ENCODE measurements at places on chromosomes 16 and 17. TPM values are rescaled to one million over a fixed set of nuclear protein-coding genes. Genes with fewer than 3 reads are reported as not detected.

GRCh38 chr17:7929158-7930023 is at the start of gene KCNAB3:
TSS of gene KCNAB3 (minus strand) at chr17:7929856. CDS start at chr17:7929435, 421 bp downstream.
- ATAC-seq, result peak; percentile 37

- peak; percentile 94 for ATAC-seq
Observed at GRCh38 chr17:35784895-35785294, 10.5 kb downstream of the MMP28 start.

- ATAC-seq, result no peak
Observed at GRCh38 chr16:79717333-79718137, 117.0 kb upstream of the MAF start.

GRCh38 chr17:45308016-45308365 is 8.8 kb downstream of the MAP3K14 start:
- ATAC-seq, result no peak

DNA sequence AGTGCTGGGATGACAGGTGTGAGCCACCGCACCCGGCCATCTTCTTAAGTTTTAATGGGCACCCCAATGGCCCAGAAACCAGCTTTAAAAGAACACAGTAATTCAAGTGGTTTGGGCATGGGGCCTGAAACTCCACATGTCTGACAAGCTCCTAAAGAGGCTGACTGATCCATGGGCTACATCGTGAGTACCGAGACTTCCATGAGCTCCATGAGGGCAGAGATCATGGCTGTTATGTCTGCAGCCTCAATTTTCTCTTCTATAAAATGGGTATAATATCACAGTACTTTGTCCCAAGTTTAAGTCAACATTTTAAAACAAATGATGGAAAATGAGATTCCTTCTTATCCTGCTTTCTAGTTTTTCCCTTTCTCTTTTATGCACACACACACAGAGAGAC is 397.6 kb upstream of the MAF start:
- no peak for ATAC-seq

- peak; percentile 87 for ATAC-seq
Observed at GRCh38 chr17:40922239-40922638, 15.2 kb downstream of the KRT23 start.

DNA sequence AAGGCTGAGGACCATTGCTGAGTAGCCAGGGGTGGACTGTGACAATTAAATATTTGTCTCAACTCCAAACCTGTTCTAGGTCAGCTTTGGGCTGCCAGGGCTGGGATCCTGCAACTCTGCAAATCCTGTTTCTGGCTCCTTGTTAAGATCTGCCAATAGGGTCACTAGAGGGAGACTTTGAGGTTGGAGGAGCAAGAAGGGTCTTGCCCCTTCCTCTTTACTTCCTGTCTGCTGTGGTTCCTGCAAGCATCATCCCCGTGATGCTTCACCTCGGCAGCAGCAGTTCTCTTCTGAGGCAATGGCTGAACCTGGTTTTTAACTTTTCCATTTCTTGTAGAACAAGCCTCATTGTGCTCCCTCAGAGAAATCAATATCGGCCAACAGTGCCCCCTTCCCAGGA is 124.6 kb downstream of the IRX5 start:
- ATAC-seq, result no peak

C17orf113 gene
- total RNA-seq, result 0.48 TPM

KCNH6 gene
- not detected for total RNA-seq

TBC1D3 gene
- not detected for total RNA-seq
